ENCODE measurements at places on chromosomes 16 and 17. TPM values are rescaled to one million over a fixed set of nuclear protein-coding genes. Genes with fewer than 3 reads are reported as not detected.

CLEC10A gene
- 3.1 TPM for total RNA-seq

ST6GALNAC2 gene
- 0.11 TPM for total RNA-seq

CCL15 gene
- total RNA-seq = not detected

LITAFD gene
- total RNA-seq = not detected

TAT gene
- not detected for total RNA-seq

NTHL1 gene
- 25.9 TPM for total RNA-seq

PRAC1 gene
- total RNA-seq = not detected

CNEP1R1 gene
- total RNA-seq = 25.9 TPM

FOXF1 gene
- 0.33 TPM for total RNA-seq

ICAM2 gene
- 162 TPM for total RNA-seq

PKD1 gene
- 18.9 TPM for total RNA-seq

VMO1 gene
- total RNA-seq = 0.95 TPM

NOL11 gene
- 24.1 TPM for total RNA-seq

ANKRD40CL gene
- total RNA-seq = not detected

DPEP2 gene
- total RNA-seq = 15.0 TPM

CDRT15L2 gene
- total RNA-seq = not detected

HYDIN gene
- not detected for total RNA-seq

NPIPA3 gene
- total RNA-seq = 0.11 TPM

CACNG1 gene
- total RNA-seq = not detected

SLC38A8 gene
- not detected for total RNA-seq

NACA2 gene
- not detected for total RNA-seq

TP53TG3 gene
- not detected for total RNA-seq

P2RX1 gene
- not detected for total RNA-seq

MYH13 gene
- not detected for total RNA-seq

KLHL10 gene
- under 0.01 TPM for total RNA-seq

MYL4 gene
- total RNA-seq = 0.87 TPM

TCAP gene
- total RNA-seq = 0.65 TPM

ZNF263 gene
- 49.3 TPM for total RNA-seq

RRAD gene
- 0.22 TPM for total RNA-seq

NAA60 gene
- total RNA-seq = 13.7 TPM

KCNJ2 gene
- total RNA-seq = 0.43 TPM

ATP6V0A1 gene
- total RNA-seq = 18.1 TPM

ARL5C gene
- not detected for total RNA-seq

TBX21 gene
- under 0.01 TPM for total RNA-seq

NPW gene
- total RNA-seq = 0.52 TPM

CCL3 gene
- not detected for total RNA-seq

QPRT gene
- not detected for total RNA-seq

TGFB1I1 gene
- total RNA-seq = 30.9 TPM

SMCR8 gene
- total RNA-seq = 15.2 TPM

USH1G gene
- not detected for total RNA-seq

ENDOV gene
- 25.5 TPM for total RNA-seq

CX3CL1 gene
- total RNA-seq = 0.17 TPM

HSF4 gene
- total RNA-seq = 0.54 TPM

KCNH6 gene
- under 0.01 TPM for total RNA-seq

Data from dermis lymphatic vessel endothelial cell (primary cell).